ENCODE measurements at places on chromosomes 2 and 18.

DNA sequence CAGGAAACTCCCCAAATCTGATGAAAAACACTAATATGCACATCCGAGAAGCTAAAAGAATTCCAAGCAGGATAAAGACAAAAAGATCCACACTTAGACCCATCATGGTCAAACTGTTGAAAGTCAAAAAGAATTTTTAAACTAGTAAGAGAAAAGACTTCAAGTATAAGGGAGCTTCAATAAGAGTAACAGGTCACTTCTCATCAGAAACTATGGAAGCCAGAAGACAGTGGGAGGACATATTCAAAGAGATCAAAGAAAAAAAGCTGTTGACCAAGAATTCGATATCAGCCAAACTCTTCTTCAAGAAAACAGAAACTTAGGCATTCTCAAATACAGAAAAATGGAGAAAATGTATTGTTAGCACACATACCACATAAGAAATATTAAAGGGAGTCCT is 50.4 kb downstream of the ZC3H8 start:
- peaks cover 50% of the 10 kb centered on the region for H3K36me3 ChIP-seq
- DNase-seq = no peak
- no peak overlapping the region for H3K27ac ChIP-seq
- H3K27me3 ChIP-seq = peaks cover 8% of the 10 kb centered on the region

DNA sequence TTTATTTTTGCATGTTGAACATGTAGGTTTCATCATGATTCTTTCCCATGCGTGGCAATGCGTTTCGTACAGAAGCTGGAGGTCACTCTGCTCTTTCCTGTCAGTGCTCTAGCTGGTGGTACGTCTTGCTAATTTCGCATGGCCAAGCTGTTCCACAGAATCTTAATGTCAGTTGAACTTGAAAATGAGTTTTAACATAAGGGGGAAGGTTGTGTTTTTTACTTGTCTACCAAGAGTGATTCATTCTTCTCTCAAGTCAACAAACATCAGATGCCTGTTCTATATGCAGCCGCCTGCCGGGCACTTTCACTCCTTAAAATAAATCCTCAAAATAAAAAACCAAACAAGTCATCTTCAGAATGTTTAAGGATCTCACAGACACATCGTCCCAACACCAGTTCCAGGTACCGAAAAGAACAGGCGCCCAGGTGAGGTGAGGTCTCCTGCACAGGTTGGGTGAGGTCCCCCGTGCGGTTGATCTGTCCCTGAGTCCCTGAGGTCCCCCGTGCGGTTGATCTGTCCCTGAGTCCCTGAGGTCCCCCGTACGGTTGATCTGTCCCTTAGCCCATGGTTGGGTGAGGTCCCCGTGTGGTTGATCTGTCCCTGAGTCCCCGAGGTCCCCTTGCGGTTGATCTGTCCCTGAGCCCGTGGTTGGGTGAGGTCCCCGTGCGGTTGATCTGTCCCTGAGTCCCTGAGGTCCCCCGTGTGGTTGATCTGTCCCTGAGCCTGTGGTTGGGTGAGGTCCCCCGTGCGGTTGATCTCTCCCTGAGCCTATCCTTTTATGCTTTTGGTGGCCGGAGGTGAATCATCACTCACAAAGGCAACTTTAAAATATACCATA is 57.0 kb upstream of the KCNG2 start:
- H3K27ac ChIP-seq = no peak overlapping the region
- peaks cover 3% of the 10 kb centered on the region for H3K27me3 ChIP-seq
- no peak for DNase-seq
- peaks cover 67% of the 10 kb centered on the region for H3K36me3 ChIP-seq
- peaks cover 10% of the 10 kb centered on the region for H3K4me1 ChIP-seq
- no peak overlapping the region for H3K4me3 ChIP-seq

DNA sequence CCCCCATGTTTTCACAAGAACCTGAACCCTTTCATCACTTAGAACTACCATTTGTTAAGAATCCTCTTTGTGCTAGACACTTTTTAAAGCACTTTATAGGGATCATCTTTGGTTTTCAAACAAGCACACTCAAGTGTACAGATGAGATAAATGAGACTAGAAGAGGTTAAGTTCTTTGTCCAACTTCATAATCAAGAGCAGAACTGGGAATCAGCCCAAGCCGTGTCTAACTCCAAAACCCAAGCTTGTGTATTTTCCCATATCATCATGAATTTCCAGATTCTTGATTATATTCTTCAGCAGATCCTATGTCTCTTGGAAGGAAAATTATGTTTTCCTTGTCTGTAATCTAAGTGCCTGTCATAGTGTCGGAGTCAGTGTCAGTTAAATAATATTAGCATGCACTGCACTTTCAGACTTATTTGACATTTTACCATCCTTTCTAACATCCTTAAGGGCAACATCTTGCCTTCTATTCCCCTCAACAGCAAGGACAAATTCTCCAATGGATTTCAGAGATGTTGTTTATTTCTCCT is 123.0 kb upstream of the SETBP1 start:
- H3K36me3 ChIP-seq = no peaks in the 10 kb centered on the region
- no peak overlapping the region for H3K4me3 ChIP-seq
- H3K27me3 ChIP-seq = peaks cover 3% of the 10 kb centered on the region
- peaks cover 9% of the 10 kb centered on the region for H3K4me1 ChIP-seq
- no peak overlapping the region for H3K27ac ChIP-seq

GRCh38 chr2:100367163-100367562 is 44.9 kb upstream of the LONRF2 start:
- no peak overlapping the region for H3K4me3 ChIP-seq
- no peaks in the 10 kb centered on the region for H3K4me1 ChIP-seq
- peaks cover 9% of the 10 kb centered on the region for H3K27me3 ChIP-seq
- no peak overlapping the region for H3K27ac ChIP-seq
- no peaks in the 10 kb centered on the region for H3K36me3 ChIP-seq

GRCh38 chr2:15369129-15369528 is 192.0 kb downstream of the NBAS start:
- no peak overlapping the region for H3K4me3 ChIP-seq
- H3K27me3 ChIP-seq = no peaks in the 10 kb centered on the region
- H3K36me3 ChIP-seq = peaks cover 70% of the 10 kb centered on the region
- H3K4me1 ChIP-seq = peaks cover 5% of the 10 kb centered on the region
- no peak for DNase-seq

GRCh38 chr2:213846856-213847255 is 562.6 kb downstream of the SPAG16 start:
- no peak overlapping the region for H3K4me3 ChIP-seq
- H3K27me3 ChIP-seq = peaks cover 4% of the 10 kb centered on the region
- no peak for DNase-seq
- no peak overlapping the region for H3K27ac ChIP-seq

- H3K27ac ChIP-seq = peak overlapping the region; percentile 39
- no peaks in the 10 kb centered on the region for H3K36me3 ChIP-seq
- peaks cover 7% of the 10 kb centered on the region for H3K4me1 ChIP-seq
- DNase-seq = no peak
Observed at GRCh38 chr2:218383892-218384519, 1.9 kb downstream of the SLC11A1 start.

DNA sequence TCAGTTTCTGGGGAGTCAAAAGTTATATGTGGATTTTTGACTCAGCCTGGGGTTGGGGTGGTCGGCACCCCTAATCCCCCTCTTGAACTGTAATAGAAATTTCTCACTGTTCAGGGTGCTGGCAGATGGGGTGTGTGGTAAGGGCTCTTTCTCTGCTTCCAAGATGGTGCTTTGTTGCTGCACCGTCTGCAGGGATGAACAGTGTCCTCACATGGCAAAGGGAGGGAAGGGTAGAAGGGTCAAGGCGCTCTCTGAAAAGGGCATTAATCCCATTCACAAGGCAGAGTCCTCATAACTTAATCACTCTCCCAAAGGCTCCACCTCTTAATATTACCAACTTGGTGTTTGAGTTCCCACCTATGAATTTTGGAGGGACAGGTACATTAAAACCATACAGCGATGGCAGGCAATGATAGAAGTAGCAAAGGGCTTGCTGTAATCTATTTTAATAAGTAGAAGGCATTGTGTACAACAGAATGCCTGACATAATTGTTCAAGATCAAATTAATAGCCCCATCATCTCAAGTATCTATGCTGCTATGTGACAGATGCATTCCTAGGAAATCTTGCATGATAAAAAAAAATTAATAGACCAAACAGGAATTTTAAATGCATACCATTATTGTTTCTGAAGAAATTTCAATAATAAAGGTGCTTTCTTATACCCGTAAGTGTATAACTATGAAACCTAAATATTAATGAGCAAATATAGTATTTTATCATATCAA is 28.1 kb downstream of the MMADHC start:
- H3K27me3 ChIP-seq = no peaks in the 10 kb centered on the region
- no peak overlapping the region for H3K4me3 ChIP-seq
- H3K36me3 ChIP-seq = no peaks in the 10 kb centered on the region
- no peak overlapping the region for H3K27ac ChIP-seq
- H3K4me1 ChIP-seq = peaks cover 5% of the 10 kb centered on the region

DNA sequence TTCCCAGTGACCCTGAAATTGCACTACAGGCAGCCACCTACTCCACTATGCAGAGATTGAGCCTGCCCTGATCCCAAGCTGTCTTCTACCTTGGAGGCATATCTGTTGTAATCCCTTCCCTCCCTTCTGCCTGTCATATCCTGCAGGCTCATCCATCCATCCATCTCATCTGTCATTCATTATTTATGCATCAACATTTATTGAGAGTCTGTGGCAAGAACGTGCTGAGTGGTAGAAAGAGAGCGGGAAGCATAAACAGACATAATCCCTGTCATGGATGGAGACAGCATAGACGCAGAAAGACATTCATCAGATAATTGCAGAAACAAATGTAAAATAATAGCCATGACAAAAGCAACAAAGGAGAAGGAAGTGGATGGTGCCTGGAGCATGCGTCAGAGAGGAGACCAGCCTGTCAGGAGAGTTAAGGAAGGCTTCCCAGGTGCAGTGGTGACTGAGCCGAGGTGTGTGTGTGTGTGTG is 110.7 kb upstream of the STPG4 start:
- DNase-seq = no peak
- H3K4me3 ChIP-seq = no peak overlapping the region
- peaks cover 6% of the 10 kb centered on the region for H3K27me3 ChIP-seq

GRCh38 chr2:3712424-3712823 is 9.0 kb downstream of the DCDC2C start:
- peaks cover 9% of the 10 kb centered on the region for H3K27me3 ChIP-seq
- H3K27ac ChIP-seq = no peak overlapping the region
- H3K4me1 ChIP-seq = no peaks in the 10 kb centered on the region
- H3K36me3 ChIP-seq = no peaks in the 10 kb centered on the region
- no peak for DNase-seq

DNA sequence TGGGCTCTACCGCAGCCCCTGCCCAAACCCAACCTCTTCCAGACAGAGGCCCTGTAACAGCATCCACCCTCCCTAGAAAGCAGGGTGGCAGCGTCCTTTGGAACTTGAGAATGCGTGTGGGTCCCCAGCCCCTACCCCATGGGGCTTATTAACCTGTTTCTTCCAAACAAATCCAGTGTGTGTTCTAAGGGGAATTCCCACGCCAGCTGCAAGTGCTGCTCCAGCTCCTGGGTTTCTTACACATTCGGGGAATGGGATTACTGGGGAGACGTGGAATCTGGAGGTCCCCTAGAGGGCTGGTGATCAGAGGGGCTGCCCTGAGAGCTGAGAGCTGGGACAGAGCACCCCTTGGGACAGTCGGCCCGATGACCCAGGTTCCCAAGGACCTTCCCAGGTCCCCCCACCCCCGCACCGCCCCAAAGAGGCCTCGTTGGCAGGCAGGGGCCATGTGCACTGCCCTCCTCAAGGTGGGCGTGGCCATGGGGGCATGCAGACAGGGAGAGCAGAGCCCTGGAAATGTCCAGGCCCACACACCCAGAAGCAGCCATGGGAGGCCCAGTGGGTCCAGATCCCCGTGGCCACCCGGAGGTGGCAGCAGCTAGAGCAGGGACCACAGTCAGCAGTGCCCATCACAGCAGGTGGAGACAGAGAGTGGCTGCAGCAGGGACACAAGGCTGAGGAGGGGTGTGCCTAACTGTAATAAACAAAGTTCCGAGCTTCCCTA is 18.8 kb upstream of the TEX44 start:
- no peaks in the 10 kb centered on the region for H3K36me3 ChIP-seq
- H3K27me3 ChIP-seq = peaks cover 18% of the 10 kb centered on the region
- H3K27ac ChIP-seq = peak overlapping the region; percentile 56
- peaks cover 49% of the 10 kb centered on the region for H3K4me1 ChIP-seq
- no peak overlapping the region for H3K4me3 ChIP-seq

GRCh38 chr2:10659898-10660568 is 29.7 kb downstream of the NOL10 start:
- H3K27me3 ChIP-seq = peaks cover under 1% of the 10 kb centered on the region
- no peak overlapping the region for H3K4me3 ChIP-seq
- DNase-seq = peak; percentile 58
- peaks cover 29% of the 10 kb centered on the region for H3K36me3 ChIP-seq
- no peak overlapping the region for H3K27ac ChIP-seq
- H3K4me1 ChIP-seq = no peaks in the 10 kb centered on the region

- no peak overlapping the region for H3K4me3 ChIP-seq
- DNase-seq = no peak
- no peak overlapping the region for H3K27ac ChIP-seq
- H3K27me3 ChIP-seq = peaks cover 3% of the 10 kb centered on the region
- H3K4me1 ChIP-seq = no peaks in the 10 kb centered on the region
Observed at GRCh38 chr18:33755931-33756560, 178.0 kb downstream of the ASXL3 start.

DNA sequence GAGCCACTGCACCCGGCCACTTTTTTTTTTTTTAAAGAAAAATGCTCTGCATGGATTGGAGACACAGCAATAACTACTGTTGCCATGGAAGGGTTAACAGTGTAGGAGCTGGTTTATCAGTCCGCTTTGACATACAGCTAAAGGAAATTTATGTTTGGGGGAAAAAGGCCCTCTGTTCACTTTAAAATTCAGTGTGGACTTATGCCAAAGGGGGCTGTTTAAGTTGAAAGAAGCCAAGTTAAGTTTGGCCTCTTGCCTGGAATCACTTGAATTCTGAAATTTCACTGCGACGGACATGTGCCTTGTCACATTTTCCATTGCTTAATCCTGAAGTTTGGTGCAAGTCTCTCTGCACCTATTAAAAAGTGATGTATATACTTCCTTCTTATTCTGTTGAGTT is 3.1 kb downstream of the KCNE4 start:
- no peak for DNase-seq
- H3K27me3 ChIP-seq = peaks cover 6% of the 10 kb centered on the region
- H3K36me3 ChIP-seq = no peaks in the 10 kb centered on the region

- no peak for DNase-seq
- H3K27ac ChIP-seq = no peak overlapping the region
- H3K36me3 ChIP-seq = no peaks in the 10 kb centered on the region
- peaks cover 4% of the 10 kb centered on the region for H3K27me3 ChIP-seq
- H3K4me3 ChIP-seq = no peak overlapping the region
Observed at GRCh38 chr2:21194858-21195271, 71.1 kb downstream of the TDRD15 start.

GRCh38 chr2:205680067-205680466 is 2.2 kb upstream of the NRP2 start:
- DNase-seq = peak; percentile 80
- peaks cover 71% of the 10 kb centered on the region for H3K4me1 ChIP-seq
- peaks cover 6% of the 10 kb centered on the region for H3K27me3 ChIP-seq
- peak overlapping the region; percentile 11 for H3K4me3 ChIP-seq

GRCh38 chr2:236590846-236591245 is 21.2 kb downstream of the ACKR3 start:
- no peaks in the 10 kb centered on the region for H3K36me3 ChIP-seq
- no peak for DNase-seq
- H3K27me3 ChIP-seq = peaks cover 5% of the 10 kb centered on the region
- no peak overlapping the region for H3K4me3 ChIP-seq

GRCh38 chr2:43041173-43041591 is 185.2 kb downstream of the ZFP36L2 start:
- peaks cover 7% of the 10 kb centered on the region for H3K27me3 ChIP-seq
- no peak for DNase-seq
- H3K27ac ChIP-seq = no peak overlapping the region
- H3K4me1 ChIP-seq = peaks cover 88% of the 10 kb centered on the region
- H3K36me3 ChIP-seq = no peaks in the 10 kb centered on the region
- H3K4me3 ChIP-seq = no peak overlapping the region
